ENCODE measurements at places on chromosomes 11 and 22.
A peak's percentile ranks its signal among the peaks of the same experiment; 100 is the strongest.

- no peak for DNase-seq
Observed at GRCh38 chr22:41096841-41097240, 4.4 kb downstream of the EP300 start.

DNA sequence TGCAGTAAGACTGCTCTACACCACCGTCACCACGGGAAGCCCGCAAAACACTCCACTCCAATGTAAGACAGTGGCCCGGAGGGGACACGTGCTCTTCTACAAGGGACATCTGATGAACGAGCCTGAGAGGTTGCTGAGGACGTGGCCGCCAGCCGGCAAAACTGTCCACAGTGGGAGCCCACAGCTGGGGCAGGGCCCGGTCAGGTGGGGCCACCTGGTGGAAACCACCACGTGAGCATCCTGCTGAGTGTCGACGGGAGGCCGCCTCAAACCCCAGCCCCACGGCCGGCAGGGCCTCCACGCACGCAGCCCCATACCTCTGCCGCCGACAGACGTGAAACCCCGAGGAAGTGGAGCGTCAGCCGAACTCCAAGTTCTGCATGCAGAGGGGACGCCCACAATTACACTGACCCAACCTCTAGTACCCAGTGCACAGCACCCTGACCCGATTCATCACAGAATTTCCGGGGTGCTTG is 42.6 kb downstream of the BRD1 start:
- no peak for DNase-seq

GRCh38 chr22:50303848-50304527 is 3.5 kb downstream of the PLXNB2 start:
- DNase-seq, result peak; percentile 25

- no peak for DNase-seq
Observed at GRCh38 chr11:131999084-131999483, 628.7 kb downstream of the NTM start.

DNA sequence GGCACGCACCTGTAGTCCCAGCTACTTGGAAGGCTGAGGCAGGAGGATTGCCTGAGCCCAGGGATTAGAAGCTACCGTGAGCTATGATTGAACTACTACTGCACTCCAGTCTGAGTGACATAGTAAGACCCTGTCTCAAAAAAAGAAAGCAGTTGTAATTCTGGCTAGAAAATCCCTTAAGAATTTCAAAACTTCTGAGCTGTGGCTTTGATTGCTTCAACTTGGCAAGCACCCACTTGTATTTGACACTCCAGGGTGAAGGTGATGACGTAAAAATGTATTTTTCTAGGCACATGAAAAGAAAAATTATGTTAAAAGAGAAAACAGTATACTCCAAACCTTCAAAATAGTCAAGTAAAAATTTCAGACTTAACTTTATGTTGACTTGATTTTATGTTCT is 23.6 kb upstream of the ALKBH3 start:
- DNase-seq, result no peak

- no peak for DNase-seq
Observed at GRCh38 chr11:76656571-76657081, 13.9 kb downstream of the LRRC32 start.

GRCh38 chr11:44300844-44301563 is 8.9 kb downstream of the ALX4 start:
- DNase-seq, result no peak

DNA sequence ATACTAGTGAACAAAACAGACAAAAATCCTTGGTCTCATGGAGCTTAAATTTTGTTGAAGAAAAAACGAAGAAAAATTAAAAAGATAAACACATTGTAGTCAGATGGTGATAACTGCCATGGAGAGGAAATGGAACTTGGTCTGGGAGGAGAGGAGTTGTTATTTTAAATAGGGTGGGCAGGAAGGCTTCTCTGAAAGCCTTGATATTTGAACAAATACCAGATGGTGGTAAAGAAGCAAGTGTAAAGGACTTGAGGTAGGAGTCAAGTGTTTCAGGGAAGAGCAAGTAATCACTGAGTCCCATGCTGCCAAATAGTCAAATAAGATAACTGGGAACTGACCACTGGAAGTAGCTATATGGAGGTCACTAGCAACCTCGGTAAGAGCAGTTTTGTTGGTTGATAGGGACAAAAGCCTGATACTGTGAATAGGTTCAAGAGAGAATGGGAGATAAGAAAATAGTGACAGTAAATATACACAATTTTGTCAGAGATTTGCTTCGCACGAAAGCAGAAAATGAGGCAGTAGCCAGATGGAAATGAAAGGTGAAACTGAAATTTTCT is 55.1 kb downstream of the SESN3 start:
- no peak for DNase-seq

DNA sequence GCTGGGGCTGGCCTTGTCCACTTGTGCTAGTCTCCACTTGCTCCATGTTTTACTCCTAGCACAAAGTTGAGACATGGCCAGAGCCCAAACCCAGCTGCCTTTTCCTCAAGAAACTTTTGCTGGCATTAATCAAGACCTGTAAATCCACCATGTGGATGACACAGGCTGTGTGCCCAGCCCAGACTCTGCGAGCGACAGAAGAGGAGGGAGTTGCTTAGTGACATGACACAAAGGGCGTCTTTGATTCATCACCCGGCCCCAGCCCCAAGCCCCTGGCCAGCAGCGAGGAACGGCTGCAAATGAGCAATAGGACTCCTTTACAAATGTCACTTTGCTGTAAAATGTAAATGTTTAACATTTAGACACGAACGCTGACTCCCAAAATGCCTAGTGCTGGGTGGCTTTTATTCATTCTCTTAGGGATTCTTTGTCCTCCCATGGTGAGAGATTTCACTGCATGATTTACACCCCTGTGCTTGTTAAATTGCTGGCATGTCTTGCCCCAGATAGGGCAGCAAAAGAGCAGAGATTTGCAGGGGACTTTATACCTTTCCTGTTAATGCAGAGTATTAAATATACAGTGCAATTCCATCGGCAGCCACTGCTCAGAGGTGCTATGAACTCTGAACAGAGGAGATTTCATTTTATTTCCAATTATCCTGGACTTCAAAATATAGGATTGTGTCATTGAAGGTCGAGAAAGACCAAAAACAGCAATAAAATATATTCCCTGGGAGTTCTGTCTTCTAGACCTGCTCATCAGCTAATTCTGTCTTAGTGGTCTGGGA is 263.6 kb upstream of the NCAM1 start:
- DNase-seq, result no peak

DNA sequence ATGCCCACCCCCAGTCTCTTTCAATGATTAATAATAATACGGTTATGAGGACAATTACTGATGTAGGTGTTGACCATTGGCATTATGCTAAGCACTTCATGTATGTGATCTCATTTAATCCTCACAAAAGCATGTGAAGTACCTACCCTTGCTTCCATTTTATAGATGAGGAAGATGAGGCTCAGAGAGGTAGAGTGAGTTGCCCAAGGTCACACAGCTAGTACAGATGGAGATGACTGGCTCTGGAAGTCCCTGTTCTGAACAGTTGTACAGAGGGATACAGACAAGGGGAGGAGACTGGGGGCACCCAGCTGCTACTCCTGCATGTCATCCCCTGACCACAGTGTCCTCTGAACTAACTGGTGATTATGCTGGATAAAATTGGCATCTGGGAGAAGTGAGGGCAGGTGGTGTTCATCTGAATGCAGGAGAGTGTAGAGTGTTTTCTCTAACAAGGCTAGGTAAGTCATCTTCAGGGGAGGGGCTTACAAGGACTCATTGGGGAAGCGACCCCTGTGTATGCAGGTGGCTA is 43.2 kb downstream of the KIAA1671 start:
- DNase-seq, result no peak

DNA sequence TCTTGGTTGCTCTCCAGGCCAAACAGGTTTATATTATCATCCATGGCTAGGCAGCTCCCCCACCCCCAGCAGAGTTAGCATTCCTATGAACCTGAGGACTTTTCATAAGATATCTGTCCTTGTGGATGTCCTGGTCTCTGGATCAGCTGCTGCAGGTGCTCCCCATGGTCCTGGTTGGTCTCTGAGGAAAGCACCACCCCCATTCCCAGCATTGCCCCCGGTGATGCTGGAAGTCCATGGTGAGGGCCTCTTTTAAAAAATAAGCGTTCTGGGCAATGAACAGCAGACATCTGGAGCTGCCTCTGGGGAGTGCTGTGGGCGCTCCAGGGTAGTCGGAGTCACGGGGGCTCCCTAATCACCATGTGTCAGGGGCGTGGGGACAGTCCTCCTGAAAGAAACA is 26.6 kb downstream of the DKK3 start:
- no peak for DNase-seq

DNA sequence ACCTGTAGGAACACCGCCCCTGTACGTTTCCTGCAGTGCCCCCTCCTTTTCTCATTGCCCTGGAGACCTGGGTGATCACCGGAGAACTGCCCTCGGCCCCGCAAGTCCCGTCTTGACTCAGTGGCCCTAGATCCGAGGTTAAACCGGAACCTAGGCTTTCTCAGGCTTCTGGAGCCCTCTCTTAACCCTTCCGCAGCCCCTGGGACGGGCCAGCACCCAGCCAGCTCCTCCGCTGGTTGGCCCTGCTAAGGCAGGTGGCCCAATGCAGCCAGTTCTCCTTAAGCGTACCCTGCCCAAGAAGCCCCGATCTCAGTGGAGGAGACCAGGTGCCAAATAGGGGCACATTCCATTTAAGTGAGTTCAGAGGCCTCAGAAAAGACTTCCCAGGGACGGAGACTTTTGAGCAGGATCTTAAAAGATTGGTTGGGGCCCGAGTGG is 776 bp downstream of the NLRX1 start:
- peak; percentile 27 for DNase-seq

DNA sequence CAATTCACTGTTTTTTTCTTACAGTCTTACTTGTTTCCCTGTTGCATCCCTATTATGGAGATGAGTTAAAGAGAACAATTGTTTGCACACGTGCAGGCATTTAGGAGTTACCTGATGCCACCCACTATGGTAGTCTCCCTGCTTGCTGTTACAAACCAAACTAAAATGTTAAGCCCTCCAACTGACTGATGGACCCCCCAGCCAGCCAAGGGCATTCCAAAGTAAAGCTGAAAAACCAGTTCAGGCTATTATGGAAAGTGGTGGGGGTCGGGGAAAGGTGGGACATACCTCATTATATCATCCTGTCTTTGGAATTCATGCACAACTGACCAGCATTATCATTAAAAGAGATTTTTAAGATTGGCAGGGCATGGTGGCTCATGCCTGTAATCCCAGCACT is 47.0 kb upstream of the GNAZ start:
- no peak for DNase-seq

- DNase-seq, result peak; percentile 3
Observed at GRCh38 chr11:134098566-134099184, 29.8 kb downstream of the JAM3 start.

DNA sequence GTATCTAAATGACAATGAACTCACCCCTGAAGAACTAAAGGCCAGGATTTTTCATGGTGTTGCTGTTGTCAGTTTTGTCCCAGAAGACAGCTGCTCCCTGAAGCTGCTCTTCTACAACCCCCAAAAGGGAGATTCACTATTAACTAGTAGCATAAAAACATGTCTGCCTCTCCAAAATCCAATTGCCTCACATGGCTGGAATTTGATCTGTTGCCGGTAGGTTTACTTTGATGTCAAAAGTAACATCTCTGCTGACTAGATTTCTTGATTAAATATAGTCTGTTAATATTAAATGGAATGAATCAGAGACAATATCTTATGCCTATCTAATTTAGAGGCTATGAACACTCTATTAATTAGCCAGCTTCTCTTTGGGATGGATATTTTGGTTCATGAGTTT is 425.4 kb downstream of the ETS1 start:
- no peak for DNase-seq

DNA sequence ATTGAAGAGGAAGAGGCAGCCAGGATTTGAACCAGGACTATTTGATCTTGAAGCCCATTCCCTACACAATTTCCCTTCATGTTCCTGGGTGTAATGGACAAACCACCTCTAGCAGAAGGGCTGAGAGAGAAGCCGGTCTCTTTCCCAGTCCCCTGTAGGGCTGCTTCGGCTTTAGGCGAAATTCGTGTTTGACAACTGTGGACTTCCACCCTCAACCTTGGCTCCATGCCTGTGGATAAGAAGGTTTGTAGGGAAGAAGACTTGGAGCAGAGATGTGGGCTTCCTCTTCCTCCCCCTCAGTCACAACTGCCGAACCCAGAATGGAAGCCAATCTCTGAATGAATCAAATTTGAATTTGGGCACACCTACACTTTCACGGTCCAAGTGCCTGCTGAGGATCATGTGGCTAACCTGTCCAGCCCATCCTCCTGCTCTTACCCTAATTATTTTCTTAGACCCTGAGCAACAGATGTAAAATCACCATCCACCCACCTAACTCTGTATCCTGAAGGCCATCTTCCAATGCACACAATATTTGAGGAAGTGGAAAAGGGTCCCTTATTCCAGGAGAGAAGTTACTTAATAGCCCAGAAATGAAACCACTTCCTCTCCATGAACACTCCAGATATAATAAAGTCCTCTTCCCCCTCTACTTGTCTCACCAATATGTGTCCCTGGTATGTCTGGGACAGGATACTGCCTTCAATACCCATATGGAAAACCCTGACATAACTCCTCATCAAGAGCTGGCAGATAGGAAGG is 10.1 kb upstream of the SCN2B start:
- DNase-seq, result no peak

DNA sequence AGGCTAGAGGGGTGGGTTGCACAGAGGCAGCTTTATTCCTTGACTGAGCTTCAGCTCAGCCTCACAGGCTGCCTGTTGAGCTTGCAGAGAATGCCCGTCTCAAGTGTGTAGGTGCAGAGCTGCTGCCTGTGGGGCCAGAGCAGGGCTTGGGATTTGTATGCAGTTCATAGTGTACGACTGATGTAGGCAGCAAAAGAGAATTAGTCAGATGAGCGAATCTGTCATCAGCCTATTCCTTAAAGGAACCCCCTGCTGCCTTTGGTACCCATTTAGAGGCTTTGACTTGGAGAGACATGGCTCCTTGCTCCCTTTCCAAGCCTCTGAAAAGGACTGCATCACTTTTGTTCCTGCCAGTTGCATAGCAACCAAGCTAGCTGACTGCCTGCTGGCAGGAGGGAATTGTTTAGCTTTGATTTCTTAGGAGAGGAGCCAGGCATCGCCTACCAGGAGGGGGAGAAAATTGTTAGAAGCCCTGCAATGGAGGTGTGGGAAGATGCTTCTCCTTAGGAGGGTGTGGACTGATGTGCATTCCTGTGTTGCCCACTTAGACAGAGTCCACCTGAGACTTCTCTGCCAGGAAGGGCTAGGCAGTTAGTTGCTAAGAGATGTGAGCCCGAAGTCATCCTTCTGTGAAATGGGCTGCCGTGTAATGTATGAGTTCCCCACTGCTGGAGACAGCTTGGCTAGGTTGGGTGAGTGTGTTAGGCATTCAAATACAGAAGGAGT is 10.9 kb downstream of the ACO2 start:
- DNase-seq, result no peak

DNA sequence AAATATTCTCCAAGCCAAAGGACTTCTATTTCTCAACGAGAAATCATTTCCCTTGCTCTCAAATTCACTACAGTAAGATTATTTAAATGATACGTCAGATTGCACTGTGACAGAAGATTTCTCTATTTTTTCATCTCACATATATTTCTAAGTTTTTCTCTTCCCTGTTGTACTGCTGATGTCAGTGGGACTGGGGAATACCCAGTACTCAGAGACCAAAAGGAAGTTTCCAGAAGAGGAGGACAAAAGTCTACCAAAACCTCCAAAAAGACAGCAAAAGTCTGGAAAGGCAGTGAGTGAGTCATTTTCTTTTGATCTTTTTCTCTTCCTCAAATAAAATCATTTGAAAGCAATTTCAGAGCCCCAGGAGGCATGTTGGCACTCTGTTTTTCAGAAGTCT is 149.8 kb upstream of the PITPNB start:
- no peak for DNase-seq
